Gastrocnemius medialis (tissue), 4 donors: ENCODE measurements at places on chromosomes 6 and 20. TPM values are rescaled to one million over a fixed set of nuclear protein-coding genes. Genes with fewer than 3 reads are reported as not detected.

GRCh38 chr6:11011787-11012234 lies 32.3 kb downstream of the ELOVL2 start:
- no peak for DNase-seq

FKBP1C gene
- not detected for total RNA-seq

- no peak for DNase-seq
These were observed 138.3 kb downstream of the MTFR2 start for GRCh38 chr6:136111831-136112230.

AKAP12 gene
- 7.5 TPM for total RNA-seq

GRCh38 chr6:51613558-51613957 lies 473.9 kb downstream of the PKHD1 start:
- DNase-seq, result no peak

DNA sequence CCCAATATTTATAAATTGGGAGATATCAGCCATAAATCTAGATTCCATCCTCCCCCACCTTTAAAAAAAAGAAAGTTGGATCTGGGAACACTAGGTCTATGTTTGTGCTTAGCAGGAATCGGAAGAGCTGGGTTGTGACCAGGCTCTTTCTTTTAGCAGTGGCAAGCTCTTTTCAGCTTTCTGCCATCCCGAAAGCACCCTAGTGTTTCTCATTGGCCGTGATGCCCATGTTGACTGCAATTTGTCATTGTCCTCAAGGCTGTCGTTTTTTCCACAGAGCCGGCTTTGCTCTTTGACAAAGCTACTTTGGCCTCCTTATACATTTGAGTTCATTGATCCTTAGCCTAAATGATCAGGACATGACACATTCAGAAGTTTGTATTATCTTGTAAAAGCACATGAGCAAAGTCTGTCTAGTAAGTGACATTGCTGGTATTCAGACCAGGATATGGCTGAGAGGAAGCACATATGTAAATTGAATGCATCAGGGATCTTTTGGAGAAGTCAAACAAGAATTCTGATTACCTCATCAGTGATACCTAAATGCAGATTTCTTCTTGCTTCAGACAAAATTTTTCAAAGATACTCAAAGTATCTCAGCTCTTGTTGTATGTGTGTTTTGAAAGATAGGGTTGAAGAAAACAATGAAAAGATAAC lies 50.1 kb downstream of the CARMIL1 start:
- no peak for DNase-seq

FAM83D gene
- 0.40 TPM for total RNA-seq

DNA sequence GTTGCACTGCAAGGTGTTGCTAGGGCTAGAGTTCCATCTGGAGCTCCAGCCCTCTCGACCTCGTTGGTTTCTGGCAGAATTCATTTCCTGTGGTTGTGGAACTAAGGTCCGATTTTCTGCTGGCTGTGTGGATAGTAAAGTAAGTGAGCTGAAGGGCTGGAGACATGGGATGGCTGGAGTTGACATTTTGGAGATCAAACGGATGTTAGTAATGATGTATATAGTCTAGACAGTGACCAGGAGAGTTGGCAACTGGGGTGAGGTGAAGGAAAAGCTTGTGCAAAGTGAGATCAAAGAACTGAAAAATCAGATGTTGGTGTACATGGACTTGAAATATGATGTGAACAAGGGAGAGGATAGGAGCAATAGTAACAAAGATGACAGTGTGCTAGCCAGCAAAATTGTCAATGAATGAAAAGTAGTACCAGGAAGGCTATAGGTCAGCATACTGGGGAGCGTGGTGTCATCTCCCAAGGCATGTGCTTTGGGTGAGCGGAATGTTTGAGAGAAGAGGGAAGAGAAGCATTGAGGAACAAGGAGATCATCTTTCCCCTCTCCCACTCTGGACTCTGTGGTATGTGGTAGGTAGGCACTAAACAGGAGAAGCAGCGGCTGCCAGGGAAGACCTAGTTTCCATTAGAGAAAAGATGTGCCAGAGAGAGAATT lies 7.8 kb downstream of the QRSL1 start:
- no peak for DNase-seq

- no peak for DNase-seq
These were observed 181.8 kb upstream of the RALGAPA2 start for GRCh38 chr20:20894280-20894679.

- no peak for DNase-seq
These were observed 81.8 kb downstream of the JAG1 start for GRCh38 chr20:10591946-10592521.

GRCh38 chr6:111551521-111552231 lies 54.0 kb downstream of the TRAF3IP2 start:
- no peak for DNase-seq

DNA sequence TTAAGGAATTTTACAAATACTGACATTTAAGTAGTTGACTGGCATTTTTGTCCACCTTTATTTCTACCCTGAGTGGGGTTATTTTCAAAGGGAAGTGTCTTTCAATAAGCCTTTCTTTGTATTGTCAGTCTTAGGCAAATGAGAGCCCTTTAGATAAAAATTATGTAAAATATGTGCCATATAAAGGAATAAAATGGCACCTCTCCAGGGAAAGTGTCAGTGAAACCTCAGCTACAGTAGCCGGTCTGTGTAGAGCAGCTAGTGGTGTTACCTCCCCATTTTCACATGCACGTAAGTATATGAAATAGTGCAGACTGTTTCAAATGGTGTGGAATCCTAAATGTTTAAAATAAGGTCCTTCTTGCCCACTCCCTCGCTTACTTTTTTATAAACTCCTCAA lies 5.0 kb downstream of the FAM217B start:
- no peak for DNase-seq
